Activated CD4-positive, alpha-beta T cell treated with anti-CD3 and anti-CD28 coated beads, Interleukin-2, amount 10 ng/mL, durations not matched to agents 7 days and 5 days (primary cell): ENCODE measurements at places on chromosomes 3 and 15.

DNA sequence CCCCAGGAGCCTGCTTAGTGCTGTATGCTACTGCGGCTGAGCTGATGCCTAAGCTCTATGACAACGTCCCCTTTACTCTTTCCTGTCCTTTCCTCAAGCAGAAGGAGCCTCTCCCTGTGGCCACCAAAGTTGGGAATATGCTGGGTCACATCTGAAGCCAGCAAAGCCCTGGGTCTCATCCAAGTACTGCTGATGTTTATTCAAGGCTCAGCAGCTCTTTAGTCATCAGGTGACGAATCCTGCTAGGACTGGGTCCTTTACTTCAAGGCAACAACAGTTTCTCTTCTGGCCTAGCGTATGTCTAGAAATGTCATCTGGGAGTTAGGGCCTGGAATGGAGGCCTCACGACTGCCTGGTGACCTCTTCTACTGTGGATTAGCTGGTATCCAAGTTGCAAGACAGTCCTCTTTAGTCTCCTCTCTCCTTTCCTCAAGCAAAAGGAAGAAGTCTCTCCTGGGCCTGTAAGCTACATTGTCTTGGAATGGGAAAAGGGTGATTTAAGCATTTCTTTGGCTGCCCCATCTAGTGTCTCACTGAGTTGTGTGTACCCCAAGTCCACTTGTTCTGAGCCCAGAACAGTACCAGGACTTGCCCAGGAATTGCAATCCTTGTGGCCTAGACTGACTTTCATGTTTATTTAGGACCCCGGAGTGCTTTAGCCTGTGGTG lies 63.9 kb downstream of the TNFAIP8L3 start:
- no peak for DNase-seq

DNA sequence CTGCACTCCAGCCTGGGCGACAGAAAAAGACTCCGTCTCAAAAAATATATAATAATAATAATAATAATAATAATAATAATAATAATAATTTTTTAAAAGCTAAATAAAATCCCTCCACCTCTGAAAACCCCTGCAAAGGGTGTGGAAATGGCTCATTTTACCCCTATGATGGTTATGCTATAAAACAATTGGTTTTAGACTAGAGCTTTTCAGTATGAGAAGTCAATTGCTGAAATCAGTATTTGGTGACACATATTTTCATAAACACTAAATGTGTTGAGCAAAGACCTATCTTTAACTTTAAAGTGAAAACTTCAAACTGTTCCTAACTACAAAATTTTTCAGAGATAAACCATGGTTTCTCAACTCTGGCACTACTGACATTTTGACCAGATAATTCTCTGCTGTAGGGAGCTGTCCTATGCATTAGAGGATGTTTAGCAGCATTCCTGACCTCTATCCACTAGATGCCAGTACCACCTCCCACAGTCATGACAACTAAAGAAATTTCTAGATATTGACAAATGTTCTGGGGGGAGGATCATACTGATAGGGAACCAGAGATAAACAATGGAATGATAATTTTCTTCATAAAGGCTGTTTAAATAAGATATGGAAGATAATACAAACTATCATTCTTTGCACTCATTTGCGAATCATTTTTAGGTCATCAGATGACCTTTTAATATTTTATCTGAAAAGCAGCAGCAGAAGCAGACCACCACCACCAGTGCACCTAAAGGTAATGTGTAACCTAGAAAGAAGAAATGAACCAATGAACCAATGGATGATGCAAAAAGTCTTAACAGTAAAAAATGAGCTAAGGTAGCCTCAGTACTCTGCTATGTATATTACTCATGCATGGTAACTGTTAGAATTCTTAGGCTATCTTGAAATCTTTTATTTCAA lies 13.8 kb downstream of the PTPN9 start:
- no peak for DNase-seq

GRCh38 chr15:34656005-34656796 lies 72.8 kb upstream of the GOLGA8B start:
- no peak for DNase-seq

DNA sequence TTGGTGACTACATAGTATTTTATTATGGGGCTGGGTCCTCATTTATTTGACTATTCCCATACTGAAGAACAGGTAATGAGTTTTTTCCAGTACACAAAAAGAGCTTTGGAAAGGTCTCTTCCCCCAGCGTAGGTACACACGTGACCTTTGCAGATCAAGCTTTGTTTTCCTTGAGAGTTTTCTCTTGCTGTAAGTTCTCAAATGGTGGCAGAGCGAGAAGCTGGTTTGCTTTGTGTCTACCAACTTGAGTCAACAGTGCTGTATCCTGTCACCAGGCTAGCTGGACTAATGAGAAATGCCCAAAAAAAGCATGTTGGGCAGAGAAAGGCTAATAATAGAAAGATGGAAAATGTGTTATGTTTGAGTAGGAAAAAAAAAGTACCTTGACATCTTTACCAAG lies 21.7 kb downstream of the GXYLT2 start:
- DNase-seq: no peak

DNA sequence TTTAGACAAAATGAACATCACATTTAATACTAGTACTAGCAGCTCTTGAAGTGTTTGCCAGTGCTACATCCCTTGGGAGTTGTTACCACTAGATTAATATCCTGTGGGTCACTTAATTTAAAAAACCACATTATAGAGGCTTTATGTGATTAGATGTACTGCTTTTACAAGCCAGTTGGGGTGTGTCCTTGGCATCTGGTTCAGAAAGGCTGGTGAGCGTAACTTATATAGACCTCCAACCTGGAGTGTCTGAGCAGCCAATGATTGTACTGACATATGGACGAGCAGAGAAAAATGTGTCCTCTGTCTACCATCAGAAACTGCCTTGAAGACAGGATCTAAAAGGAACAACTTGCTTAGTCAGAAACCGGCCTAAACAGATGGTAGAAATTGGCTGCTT lies 306.2 kb upstream of the ATP11B start:
- no peak for DNase-seq

DNA sequence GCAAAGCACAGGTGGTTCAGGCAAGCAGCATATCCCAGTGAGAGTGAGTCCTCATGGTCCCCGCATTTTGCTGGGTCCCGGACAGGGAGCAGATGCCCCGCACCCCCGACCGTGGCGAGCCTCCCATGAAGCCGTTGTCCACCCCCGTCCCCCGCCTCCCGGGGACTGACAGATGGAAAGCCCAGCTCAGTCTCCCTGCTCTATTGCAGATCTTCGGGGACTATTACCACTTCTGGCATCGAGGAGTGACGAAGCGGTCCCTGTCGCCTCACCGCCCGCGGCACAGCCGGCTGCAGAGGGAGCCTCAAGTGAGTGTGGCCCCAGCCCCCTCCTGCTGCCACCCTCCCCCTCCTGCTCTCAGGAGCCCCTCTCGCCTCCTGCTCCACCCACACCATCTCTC lies 7.7 kb downstream of the FURIN start:
- DNase-seq: no peak

DNA sequence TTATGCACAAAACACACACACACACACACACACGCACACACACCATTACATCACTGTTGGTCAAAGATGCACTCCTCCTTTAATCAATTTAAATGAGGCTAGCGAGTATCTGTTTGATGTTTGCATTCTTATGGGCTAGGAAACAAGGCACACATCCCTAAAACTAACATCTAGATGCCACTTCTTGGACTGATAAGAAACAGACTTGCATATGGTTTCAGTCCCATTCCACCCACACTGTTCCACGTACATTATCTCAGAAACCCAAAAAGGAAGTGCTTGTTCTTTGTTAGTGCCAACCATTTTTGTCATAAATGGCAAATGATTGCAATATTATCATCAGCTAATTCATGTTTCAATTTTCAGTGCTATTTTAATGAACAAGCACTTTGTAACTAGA lies 69.5 kb downstream of the CCR1 start:
- DNase-seq: no peak

DNA sequence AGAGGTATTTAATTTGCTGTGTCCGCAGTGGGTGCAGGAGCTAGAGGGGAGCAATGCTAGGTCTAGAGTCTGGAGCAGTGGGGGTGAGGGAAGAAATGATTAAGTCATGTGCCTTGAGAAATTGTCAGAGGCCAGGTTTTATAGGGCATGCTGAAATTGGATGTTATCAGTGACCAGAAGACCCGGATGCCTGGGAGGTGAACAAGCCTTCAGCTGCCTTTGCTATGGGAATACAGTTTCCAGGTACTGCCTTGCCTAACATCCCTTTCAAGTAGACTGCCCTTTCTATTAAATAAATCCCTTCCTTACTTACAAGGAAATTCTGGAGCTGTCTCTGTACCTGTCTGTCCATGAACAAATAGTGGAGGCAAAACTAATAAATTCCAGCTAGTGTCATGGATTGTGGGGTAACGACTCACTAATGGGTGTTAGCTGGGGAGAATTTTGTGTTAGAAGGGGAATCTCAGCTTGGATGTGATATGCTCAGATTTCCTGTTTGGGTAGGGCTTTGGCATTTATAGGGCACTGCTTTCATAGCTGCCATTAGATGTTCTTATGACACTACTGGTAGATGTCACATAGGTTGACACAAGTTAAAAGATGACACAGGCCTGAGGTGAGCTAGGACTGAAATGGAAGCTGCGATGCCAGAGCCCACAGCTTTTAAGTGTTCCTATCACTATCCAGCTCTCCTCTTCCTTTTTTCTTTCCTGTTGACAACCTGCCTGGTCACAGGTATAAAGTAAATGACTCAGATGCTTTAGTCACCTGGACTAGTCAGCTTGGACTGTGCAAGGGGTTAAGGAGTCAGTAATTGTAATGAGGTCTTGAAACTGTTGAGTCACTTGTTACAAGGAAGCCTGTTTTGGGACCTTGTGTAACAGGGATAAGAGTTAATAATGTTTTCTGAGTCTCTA lies 21.3 kb downstream of the CHD2 start:
- DNase-seq: no peak

- no peak for DNase-seq
These were observed 48.2 kb upstream of the SLC9A9 start for GRCh38 chr3:143896486-143896885.

- DNase-seq: no peak
These were observed 20.9 kb downstream of the PTPRG start for GRCh38 chr3:61582287-61582686.

DNA sequence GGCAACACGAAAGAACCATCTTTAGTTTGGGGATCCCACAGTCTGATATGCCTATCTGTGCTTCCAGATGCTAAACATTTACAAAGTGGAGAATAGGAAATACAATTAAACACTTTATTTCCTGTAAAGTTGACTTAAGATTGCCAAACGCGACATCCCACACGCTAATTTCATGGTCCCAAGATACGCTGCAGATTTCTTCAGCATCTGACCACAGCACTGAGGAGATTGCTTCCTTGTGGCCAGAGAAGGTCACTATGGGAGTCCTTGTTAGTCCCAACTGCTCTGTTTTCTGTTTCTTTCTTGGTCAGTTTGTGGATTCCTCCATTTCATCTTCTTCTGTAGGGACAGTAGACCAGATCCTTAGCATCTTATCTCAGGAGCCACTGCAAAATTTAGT lies 43.3 kb downstream of the ASB7 start:
- DNase-seq: no peak

- no peak for DNase-seq
These were observed 248.9 kb downstream of the TJP1 start for GRCh38 chr15:29573197-29573838.

- no peak for DNase-seq
These were observed at the start of gene SLC12A8 for GRCh38 chr3:125212509-125213363. SLC12A8 (minus strand) TSS chr3:125212748; CDS start chr3:125211349, 1,399 bp downstream.

- no peak for DNase-seq
These were observed 1023.2 kb downstream of the TBL1XR1 start for GRCh38 chr3:176174060-176174459.

DNA sequence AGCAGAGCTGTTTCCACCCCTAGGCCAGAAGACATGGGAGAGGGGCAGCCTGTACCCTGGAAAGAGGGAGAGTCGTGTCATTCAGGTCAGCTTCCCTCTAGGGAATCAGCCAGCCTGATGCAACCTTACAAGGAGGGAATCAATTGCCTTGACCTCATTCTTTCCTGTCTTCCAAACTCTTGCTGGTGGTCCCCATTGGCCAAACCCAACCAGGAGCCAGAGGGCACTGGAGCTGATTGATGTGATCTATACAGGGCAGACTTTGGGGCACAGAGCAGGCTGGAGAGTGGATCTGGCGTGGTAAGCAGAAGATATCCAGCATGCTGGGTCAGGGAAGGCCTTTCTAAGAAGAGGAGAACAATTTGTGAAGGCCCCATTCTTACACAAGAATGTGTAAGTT lies 19.1 kb upstream of the MAGEF1 start:
- DNase-seq: no peak

- DNase-seq: no peak
These were observed 305.1 kb downstream of the CACNA2D3 start for GRCh38 chr3:54427501-54427900.

DNA sequence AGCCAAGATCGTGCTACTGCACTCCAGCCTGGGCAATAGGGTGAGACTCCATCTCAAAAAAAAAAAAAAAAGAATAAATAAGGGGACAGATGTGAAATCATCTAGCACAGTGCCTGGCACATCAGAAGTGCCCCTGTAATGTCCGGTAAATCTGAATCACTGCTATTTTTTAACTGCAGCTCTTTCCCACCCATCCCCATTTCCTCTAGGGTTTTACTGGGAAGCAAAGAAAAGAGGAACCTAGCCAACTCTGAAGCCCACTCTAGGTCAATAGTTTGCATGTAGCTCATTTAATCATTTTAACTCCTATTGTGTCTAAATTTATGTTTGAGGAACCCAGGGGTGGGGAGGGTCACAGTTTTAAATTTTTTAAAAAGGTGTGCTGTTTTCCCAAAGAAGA lies 26.0 kb downstream of the MAGI1 start:
- no peak for DNase-seq

- DNase-seq: no peak
These were observed 54.3 kb downstream of the NTRK3 start for GRCh38 chr15:88202231-88202630.

GRCh38 chr3:45552794-45553371 lies 41.7 kb upstream of the LIMD1 start:
- DNase-seq: no peak
